ENCODE measurements at places on chromosomes 2 and 18.

DNA sequence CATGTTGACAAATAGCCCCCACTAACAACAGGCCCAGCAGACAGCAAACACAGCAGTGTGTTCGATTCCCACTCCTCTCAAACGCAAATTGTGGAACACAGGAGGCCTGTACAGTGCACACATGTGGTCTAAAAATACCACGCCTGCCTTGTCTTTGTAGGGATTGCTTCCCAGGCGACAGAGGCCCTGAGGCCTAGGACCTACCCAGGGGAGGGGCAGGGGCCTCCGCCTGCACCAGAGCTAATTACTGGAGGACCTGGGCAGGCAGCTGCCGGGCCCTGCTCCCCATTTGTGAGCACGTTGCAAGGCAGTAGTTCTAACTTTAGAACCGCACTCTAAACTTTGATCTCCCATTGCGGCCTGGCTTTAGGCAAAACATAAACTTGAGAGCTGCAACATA, 316.0 kb downstream of the TXNL1 start:
- no peak for DNase-seq

DNA sequence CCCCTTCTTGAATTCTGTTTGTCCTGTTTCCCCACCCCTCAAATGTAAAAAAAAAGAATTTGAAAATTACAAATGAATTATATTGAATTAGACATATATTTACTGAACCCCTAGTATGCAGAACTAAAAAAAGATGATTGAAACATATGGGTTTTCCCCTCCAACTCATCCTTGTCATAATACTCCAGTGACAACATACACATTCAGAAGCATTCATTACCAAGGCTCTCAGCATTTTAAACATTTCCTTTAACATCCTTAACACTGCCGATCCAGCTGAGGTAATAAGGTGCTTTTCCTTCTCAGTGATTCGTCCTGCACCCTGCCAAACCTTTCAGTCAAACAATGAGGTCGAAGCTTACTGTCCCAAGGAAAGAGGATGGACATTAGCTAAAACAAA, 53.1 kb upstream of the DTNB start:
- DNase-seq: no peak

DNA sequence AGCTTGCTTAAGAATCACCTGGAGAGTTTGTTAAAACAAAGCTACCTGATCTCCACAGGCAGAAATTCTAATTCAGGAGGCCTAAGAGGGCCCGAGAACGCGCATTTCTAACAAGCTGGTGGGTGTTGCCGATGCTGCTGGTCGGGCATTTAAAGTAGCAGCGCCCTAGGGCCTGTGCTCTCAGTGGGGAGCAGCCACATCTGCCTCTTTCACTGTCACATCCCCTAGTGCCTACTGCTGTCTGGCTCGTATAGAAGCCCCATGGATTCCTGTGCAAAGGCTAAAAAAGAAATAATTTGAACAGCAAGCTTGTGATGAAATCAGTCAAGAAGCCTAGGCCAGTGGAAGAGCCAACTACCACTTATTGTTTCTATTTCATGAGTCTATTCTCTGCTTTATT, 126.7 kb upstream of the SMIM21 start:
- no peak for DNase-seq

- no peak for DNase-seq
Measured at GRCh38 chr2:217386041-217386440, 526.2 kb upstream of the TNP1 start.

- no peak for DNase-seq
Measured at GRCh38 chr2:105749583-105750400, 5.1 kb downstream of the NCK2 start.

- DNase-seq: no peak
Measured at GRCh38 chr2:19845323-19845920, 56.4 kb downstream of the TTC32 start.

- DNase-seq: no peak
Measured at GRCh38 chr18:37987901-37988300, 422.3 kb upstream of the CELF4 start.

DNA sequence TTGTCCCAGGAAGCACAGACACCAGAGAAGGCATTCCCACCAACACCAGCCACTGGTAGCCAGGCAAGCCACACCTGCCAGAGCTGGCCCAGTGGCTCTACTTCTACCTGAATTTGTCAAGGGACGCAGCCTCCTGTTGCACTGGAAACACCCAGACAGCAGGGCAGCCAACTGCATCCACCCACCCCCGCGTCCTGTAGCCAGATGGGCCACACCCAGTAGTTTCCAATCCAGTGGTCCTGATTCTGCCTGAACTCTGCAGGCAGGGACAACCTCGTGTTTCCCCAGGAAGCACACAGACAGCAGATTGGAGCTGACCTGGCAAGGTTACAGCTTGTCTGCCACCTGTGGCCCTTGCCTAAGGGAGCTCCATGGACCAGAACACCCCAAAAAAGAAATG, 18.2 kb downstream of the PFN4 start:
- DNase-seq: no peak

GRCh38 chr2:39153312-39153711, 32.5 kb upstream of the SOS1 start:
- DNase-seq: no peak

DNA sequence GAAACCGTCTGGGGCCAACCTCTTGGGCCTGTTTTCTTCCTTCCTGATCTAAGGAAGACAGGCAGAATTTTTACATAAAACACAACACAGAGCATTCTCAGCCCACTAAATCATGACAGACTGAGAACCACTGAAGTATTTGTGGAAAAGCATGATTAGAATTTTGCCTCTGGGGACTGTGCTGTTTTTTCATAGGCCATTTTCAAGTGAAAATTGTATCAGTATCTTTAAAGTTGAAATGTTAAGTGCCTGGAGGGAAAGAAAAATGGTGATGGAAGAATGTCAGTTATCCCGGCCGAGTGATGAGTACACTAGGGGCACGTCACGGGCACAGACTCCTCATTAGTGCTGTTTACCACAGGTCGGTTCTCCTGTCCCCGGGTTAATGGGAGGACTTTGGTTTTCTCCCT, 36.9 kb downstream of the EHD3 start:
- no peak for DNase-seq

All from activated CD8-positive, alpha-beta memory T cell treated with anti-CD3 and anti-CD28 coated beads for 1 hour (primary cell).